ENCODE measurements at places on chromosomes 4 and X. TPM values are rescaled to one million over a fixed set of nuclear protein-coding genes. Genes with fewer than 3 reads are reported as not detected.

The DOCK11 gene
- total RNA-seq: 13.1 TPM

The UGT8 gene
- 0.17 TPM for total RNA-seq

The MAGEA2 gene
- total RNA-seq: not detected

The TLR1 gene
- 0.84 TPM for total RNA-seq

The GC gene
- not detected for total RNA-seq

The SSX4B gene
- total RNA-seq: not detected

The MAGEB17 gene
- total RNA-seq: not detected

The CPLX1 gene
- not detected for total RNA-seq

The RAP1GDS1 gene
- 49.3 TPM for total RNA-seq

The CLDN22 gene
- not detected for total RNA-seq

The NAP1L5 gene
- 7.0 TPM for total RNA-seq

The ART3 gene
- not detected for total RNA-seq

The TCEAL5 gene
- total RNA-seq: not detected

The MAGEC3 gene
- not detected for total RNA-seq

The HELT gene
- not detected for total RNA-seq

The FAT1 gene
- 58.8 TPM for total RNA-seq

The NPNT gene
- total RNA-seq: not detected

The TMSB15A gene
- 64.7 TPM for total RNA-seq

The NCAPG gene
- total RNA-seq: 28.2 TPM

The SLC25A14 gene
- 12.9 TPM for total RNA-seq

The CPZ gene
- total RNA-seq: 0.74 TPM

The DMRTC1B gene
- not detected for total RNA-seq

The PABPC1L2B gene
- not detected for total RNA-seq

The SHROOM2 gene
- 13.3 TPM for total RNA-seq

The POLR2B gene
- total RNA-seq: 75.7 TPM

The CSAG3 gene
- total RNA-seq: not detected

Data from bronchus fibroblast of lung (primary cell).